Aorta (tissue), 5 donors: ENCODE measurements at places on chromosomes 2 and 18. TPM values are rescaled to one million over a fixed set of nuclear protein-coding genes. Genes with fewer than 3 reads are reported as not detected.
A peak's percentile ranks its signal among the peaks of the same experiment; 100 is the strongest.

- no peak for DNase-seq
Measured at GRCh38 chr2:113709022-113709421, 47.4 kb downstream of the SLC35F5 start.

GRCh38 chr2:44959855-44960254 lies 18.4 kb downstream of the SIX3 start:
- DNase-seq = no peak

- DNase-seq = peak; percentile 73
Measured at GRCh38 chr2:241767464-241768250, 9.0 kb upstream of the GAL3ST2 start.

- no peak for DNase-seq
Measured at GRCh38 chr2:112643488-112643887, 2.3 kb upstream of the SLC20A1 start.

- DNase-seq = no peak
Measured at GRCh38 chr2:30262716-30263309, 31.5 kb downstream of the LBH start.

- no peak for DNase-seq
Measured at GRCh38 chr2:120536141-120536540, 190.2 kb downstream of the INHBB start.

DNA sequence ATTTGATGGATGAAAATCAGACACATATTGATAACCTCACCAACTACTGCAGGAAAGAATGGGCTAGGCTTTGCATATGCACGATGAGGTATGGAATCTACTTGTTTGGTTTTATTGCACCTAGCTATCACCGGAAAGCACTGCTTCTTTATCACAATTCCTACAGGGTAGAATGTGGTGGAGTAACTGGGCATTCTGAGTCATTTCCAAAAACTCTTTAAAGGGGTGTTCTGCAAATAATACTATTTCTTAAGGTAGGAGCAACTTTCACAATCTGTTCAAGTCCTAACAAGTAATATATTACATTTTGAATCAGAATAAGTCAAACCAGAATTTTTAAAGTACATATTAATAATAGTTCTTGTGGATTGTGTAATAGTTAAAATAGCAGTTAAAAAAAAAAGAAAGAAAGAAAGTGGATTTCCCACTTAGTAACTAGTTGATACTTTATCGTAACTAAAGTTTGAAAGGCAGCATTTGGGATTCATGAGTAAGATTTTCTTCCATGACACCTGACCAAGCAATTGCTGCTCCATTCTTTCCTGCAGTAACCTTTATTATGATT lies 40.5 kb downstream of the INO80C start:
- no peak for DNase-seq

DNA sequence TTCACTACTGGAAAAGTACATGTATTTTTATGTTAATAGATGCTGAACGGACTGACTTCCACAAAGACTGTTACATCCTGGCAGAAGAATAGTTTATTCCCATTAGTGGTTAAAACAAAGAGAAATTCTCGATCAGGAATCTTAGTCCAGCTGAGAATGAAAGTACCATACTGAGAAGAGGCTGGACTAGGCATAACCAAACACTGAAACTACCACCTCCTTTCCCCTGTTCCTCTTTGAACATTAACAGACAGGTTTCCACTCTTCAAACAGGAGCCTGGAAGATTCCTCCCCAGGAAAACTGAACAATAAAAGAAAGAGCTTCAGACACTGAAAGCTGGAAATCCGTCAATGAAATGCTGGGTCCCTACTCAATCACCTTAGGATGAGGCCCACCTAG lies 25.8 kb downstream of the LDAH start:
- no peak for DNase-seq

- DNase-seq = peak; percentile 43
Measured at GRCh38 chr2:240429341-240429871, 6.1 kb upstream of the GPC1 start.

DNA sequence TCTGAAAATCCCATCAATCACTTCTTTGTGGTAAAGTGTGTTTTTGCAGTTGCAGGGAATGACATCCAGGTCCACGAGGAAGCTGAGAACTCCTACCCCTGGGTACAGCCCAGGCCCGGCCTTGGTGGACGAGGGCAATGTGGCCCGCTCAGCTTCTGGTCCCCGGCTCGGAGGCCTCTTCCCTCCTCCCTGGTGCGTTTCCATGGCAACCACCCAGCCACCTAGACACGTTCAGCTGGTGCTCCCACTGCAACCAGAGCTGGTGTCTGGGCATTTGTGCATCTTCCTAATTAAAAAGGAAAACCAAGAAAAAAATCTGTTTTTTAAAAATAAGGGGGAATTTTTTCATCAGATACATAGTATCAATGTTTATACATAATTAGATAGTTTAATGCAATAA lies 603.6 kb upstream of the SALL3 start:
- no peak for DNase-seq

DNA sequence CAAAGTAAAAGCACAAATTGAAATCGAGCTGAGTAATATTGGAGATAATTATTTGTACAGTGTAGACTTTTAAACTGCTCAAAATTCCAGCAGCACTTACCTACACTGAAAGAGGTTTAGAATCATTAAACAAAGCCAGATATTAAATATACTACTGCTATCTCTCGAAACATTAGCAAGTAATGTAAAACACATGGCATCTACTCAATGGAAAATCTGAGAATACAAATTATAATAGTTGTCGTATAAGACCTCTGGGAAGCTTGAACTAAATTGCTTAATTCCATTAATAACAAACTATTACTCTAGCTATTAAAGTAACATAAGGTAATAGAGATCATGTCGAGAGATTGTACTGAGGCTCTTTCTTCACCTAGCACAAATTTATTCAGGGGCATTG lies 108.9 kb downstream of the KLHL29 start:
- no peak for DNase-seq

DNA sequence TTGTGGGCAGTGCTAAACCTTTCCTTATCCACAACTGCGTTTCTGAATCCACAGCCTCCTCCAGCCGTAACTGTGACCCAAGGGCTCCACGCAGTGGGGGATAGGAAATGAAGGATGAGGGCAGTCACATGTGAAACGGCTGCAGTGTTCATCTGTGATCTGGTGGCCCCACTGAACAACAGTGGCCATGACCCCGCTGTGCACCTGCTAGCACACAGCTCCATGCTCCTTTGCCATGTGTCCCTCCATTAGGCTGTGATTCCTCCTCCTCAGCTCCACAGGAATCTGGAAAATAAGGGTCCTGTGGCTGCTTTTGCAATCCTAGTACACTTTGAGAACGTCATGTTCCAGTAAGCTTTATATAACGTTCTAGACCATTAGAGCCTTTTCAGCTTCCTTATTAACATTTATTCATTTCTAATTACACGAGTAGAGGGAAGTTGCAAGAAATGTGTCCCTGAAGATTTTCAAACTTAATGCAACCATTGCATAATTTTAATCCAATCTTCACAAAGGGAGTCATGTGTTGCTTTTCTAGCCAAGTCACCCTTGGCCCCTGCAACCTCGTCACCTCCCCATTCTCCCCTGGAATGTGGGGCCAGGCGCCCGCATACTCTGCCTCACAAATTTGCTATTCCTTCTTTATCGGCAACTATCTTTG lies 7.1 kb upstream of the NAPG start:
- peak; percentile 66 for DNase-seq

DNA sequence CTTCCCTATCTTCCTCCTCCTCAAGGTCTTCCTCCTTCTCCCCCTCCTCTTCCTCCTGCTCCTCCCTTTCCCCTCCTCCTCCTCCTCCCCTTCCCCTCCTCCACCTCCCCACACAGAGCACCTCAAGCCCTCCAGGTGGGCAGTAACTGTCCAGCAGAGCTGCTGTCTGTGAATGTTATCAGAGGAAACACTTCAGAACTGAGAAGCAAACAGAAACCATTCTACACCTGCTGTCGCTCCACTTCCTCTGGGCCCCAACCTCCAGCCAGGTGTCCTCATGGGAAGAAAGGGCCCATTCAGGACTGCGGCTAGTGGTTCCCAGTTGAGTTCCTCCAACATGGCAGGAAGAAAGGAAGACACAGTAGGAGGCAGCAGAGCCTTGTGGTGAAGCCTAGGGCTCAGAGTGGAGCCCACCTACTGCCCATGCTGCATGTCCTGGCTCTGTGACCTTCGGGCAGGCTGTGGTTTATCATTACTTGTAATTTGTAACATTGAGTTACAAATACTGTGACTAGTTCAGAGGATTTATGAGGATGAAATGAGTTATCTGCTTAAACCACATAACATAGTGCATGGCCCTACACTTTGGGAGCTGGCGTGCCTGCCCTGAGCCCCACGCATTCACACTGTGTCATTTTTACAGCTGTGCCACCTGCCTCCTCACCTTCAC lies 165.9 kb upstream of the ID2 start:
- no peak for DNase-seq

- no peak for DNase-seq
Measured at GRCh38 chr18:34873986-34874580, 164.0 kb downstream of the DTNA start.

GRCh38 chr18:46814399-46814798 lies 57.5 kb upstream of the ST8SIA5 start:
- DNase-seq = no peak

DNA sequence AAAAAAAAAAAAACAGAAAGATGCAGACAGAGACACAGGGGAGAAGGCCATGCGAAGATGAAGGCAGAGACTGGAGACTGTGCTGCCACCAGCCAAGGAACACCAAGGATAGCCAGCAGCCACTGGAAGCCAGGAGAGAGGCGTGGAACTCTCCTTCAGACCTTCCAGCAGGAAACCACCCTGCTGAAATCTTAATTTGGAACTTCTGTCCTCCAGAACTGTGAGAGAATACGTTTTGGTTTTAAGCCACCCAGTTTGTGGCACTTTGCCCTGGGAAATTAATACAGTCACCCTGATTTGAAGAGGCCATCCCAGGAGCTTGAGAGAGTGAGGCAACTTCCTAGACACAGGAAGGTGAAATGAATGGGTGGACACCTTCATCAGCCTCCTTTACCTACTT lies 93.7 kb downstream of the IRS1 start:
- no peak for DNase-seq

DNA sequence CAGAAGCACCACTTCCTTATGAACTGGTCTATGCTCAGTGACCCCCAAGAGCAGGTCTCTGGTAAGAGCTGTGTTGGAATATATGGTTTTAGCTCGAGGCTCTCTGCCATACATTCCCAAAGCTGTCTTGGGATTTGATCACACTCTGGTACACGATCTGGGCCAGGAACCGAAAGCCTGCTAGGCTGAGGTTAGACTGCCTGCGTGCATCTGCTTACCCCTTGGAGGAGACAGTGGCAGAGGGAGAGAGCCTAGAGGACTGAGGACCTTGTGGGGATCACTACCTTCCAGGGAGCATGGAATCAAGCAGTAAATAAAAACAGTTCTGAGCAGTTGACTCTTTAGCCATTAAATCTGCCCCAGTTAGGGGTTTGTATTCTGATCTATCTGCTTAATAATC lies 63.7 kb downstream of the ZNF532 start:
- no peak for DNase-seq

DNA sequence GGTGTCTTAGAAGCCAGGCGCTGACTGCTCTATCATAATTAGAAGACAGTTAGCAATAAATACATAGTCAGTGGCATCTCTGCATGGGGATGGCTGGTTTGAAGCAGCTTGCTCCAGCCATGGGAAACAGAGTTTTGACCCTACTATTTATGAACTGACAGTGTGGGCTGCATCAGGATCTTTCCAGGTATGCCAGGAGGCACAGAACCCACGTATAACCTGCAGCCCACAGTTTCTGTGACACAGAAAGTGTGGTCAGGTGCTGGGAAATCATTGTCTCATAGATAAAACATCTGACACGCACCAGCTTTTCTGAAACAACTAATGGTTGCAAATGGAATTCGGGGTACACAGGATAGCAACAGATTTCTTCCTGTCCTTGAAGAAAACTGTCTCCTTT lies 34.7 kb downstream of the INPP4A start:
- no peak for DNase-seq

DNA sequence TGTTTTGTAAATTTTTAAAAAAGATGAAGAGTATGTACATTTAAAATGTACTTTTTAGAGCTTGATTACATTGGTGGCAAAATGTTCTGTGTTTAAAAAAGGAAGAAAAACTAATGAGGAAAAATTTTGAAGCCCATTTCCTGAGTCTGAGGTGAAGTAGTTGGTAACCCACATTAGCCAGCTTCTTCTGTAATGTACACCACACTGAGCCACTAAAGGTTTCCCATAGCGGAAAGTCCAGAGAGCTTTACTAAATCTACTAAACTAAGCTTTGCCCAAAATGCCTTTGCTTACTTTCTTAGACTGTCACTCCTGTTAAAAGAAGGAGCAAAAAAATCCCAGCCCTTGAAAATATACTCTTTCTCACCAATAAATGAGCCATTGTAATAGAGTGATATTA lies 804.8 kb upstream of the ZEB2 start:
- no peak for DNase-seq

GRCh38 chr2:223027442-223027841 lies 24.5 kb upstream of the KCNE4 start:
- no peak for DNase-seq

DNA sequence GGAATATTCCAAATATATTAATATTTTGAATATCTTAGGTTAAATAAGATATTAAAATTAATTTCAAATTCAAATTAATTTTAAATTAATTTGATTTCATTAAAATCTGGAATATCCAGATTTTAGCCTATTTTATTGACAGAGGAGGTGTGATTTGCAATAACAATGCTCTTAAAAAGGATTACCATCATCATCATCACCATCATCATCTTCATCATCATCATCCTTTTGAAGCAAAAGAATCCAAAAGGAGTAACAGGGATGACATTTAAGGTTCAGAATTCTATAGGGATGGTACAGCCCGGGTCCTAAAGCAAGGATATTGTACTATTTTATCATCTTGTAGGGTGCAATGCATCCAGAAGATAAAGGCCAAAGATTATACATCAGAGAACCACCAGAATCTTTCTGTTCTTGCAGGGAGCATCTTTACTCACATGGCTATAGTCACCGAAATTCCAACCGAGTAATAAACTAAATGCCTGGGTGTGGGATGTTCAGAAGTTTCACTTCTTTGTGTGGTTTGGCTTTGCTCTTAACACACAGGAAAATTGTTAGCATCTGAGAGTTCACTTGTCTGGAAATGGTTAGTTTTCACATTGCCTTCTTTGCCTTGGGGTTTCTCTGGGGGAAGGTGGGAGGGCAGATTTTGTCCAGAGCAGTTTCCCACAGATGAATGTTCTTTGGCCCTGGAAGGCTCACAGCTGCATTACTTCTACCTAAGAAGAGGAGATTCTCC lies 99.1 kb upstream of the ITGA6 start:
- no peak for DNase-seq

- DNase-seq = no peak
Measured at GRCh38 chr2:101432411-101433181, 42.3 kb downstream of the RFX8 start.

- DNase-seq = no peak
Measured at GRCh38 chr2:17195016-17195415, 323.2 kb downstream of the RAD51AP2 start.

Gene ZFAND2B
- total RNA-seq = 43.6 TPM

Gene TUBA4B
- not detected for total RNA-seq

Gene STPG4
- total RNA-seq = 0.75 TPM

Gene APCDD1
- 10.9 TPM for total RNA-seq

Gene PPP1R7
- total RNA-seq = 41.1 TPM

Gene RAB6D
- total RNA-seq = not detected

Gene B3GNT2
- total RNA-seq = 26.0 TPM

Gene ANKRD53
- total RNA-seq = 1.9 TPM

Gene TNFAIP6
- total RNA-seq = 5.2 TPM

Gene CLEC4F
- total RNA-seq = not detected

Gene DSG1
- not detected for total RNA-seq
